Heart left ventricle (tissue), 16 donors: ENCODE measurements at places on chromosomes 11 and 22. TPM values are rescaled to one million over a fixed set of nuclear protein-coding genes. Genes with fewer than 3 reads are reported as not detected.

DNA sequence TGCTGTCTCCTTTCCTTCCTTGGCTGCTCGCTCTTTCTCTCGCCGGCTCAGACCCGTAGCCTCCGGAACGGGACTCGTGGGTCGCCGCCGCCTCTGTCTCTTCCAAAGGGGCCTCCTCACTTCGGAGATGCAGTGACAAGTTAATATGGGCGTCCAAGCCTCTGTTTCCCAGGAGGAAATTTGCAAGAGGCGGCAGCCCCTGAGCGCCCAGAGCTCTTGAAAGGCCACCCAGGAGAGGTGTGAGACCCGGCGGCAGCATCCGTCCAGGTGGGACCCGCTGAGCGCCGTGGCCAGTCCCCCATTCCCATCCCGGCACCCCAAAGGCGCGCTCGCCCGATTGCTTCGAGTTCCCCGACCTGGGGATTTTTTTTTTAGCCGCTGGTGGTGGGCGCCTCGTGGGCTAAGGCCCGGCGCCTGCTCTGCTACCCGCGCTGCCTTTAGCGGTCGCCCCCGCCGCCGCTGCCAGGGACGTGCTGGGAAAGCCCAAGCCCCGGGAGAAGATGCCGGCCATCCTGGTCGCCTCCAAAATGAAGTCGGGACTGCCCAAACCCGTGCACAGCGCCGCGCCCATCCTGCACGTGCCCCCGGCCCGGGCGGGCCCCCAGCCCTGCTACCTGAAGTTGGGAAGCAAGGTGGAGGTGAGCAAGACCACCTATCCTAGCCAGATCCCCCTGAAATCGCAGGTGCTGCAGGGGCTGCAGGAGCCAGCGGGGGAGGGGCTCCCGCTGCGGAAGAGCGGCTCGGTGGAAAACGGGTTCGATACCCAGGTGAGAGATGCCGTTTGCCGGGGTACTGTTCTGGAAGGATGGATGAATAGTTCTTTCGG lies 772 bp downstream of the NAV2 start:
- peak overlapping the region; percentile 95 for H3K27ac ChIP-seq
- no peaks in the 10 kb centered on the region for H3K36me3 ChIP-seq
- H3K4me1 ChIP-seq = peaks cover 9% of the 10 kb centered on the region
- no peaks in the 10 kb centered on the region for H3K27me3 ChIP-seq
- DNase-seq = peak; percentile 42

- no peak overlapping the region for H3K27ac ChIP-seq
- H3K4me1 ChIP-seq = peaks cover 20% of the 10 kb centered on the region
- no peak overlapping the region for H3K4me3 ChIP-seq
- H3K36me3 ChIP-seq = peaks cover 72% of the 10 kb centered on the region
- DNase-seq = no peak
Measured at GRCh38 chr22:45533703-45534102, 31.0 kb downstream of the FBLN1 start.

DNA sequence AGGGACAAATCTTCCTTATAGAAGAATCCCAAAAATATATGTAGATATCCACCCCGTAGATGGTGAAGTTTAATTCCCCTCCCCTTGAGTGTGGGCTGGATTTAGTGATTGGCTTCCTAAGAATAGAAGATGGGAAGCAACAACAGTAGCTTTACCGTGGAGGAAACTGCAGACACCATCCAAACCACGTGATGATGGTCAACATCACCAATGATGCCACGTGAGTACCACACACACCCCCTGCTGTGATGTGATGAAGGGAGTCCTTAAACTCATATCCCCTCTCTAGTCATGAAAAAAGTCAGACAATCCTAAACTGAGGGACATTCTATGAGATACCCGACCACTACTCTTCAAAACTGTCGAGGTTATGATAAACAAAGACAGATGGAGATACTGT lies 76.4 kb upstream of the SLC22A12 start:
- H3K27ac ChIP-seq = no peak overlapping the region
- no peak for DNase-seq
- no peaks in the 10 kb centered on the region for H3K36me3 ChIP-seq
- no peaks in the 10 kb centered on the region for H3K27me3 ChIP-seq
- no peaks in the 10 kb centered on the region for H3K4me1 ChIP-seq

Gene FAM118B
- 37.4 TPM for total RNA-seq

- no peak for DNase-seq
- no peaks in the 10 kb centered on the region for H3K36me3 ChIP-seq
- H3K27me3 ChIP-seq = no peaks in the 10 kb centered on the region
- no peak overlapping the region for H3K4me3 ChIP-seq
Measured at GRCh38 chr22:23384431-23384830, 195.7 kb downstream of the IGLL1 start.

- DNase-seq = no peak
- H3K4me1 ChIP-seq = peaks cover 13% of the 10 kb centered on the region
- no peaks in the 10 kb centered on the region for H3K27me3 ChIP-seq
- H3K4me3 ChIP-seq = no peak overlapping the region
- no peaks in the 10 kb centered on the region for H3K36me3 ChIP-seq
Measured at GRCh38 chr11:115348416-115348815, 155.8 kb downstream of the CADM1 start.

Gene OR8B3
- total RNA-seq = not detected

Gene LDHAL6A
- not detected for total RNA-seq

Gene LARGE2
- not detected for total RNA-seq

- H3K4me3 ChIP-seq = no peak overlapping the region
- H3K36me3 ChIP-seq = no peaks in the 10 kb centered on the region
- no peak overlapping the region for H3K27ac ChIP-seq
- peaks cover 3% of the 10 kb centered on the region for H3K4me1 ChIP-seq
Measured at GRCh38 chr11:12123273-12123672, 12.9 kb downstream of the MICAL2 start.
